Cerebellar cortex (tissue), 1 donor: ENCODE measurements at places on chromosomes 16 and 17.
A peak's percentile ranks its signal among the peaks of the same experiment; 100 is the strongest.

GRCh38 chr17:9237053-9237410 lies 215.7 kb downstream of the NTN1 start:
- no peak for DNase-seq

- DNase-seq, result no peak
Measured at GRCh38 chr16:15446901-15447300, 12.5 kb downstream of the BMERB1 start.

GRCh38 chr16:25124503-25124902 lies 13.0 kb downstream of the LCMT1 start:
- no peak for DNase-seq

DNA sequence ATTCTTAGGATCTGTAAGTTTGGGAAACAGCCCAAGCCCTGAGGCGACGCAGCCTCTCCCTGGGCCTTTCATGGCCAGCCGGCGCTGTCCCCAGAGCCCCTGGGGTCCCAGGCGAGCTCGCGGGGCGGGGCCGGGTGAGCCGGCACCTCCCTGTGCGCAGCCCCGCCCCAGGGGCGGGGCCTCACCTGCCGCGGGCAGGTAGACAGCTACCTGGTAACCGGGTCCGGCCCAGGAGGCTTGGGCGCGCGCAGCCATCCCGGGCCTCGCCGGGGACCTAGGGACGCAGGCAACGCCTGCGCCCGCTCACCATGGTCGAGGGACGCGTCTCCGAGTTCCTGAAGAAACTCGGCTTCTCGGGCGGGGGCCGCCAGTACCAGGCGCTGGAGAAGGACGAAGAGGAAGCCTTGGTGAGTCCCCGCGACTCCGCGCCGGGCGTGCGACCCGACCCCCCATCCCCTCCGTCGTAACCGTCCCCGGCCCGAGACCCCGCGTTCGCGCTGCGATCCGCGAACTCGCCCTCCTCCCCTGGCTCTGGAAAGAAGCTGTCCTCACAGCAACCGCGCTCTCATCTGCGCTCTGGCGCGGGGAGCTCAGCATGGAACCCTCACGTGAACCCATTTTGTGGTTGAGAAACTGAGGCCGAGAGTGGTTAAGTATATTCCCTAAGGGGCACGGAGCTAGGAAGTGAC lies at the start of gene ATP2C2:
ATP2C2 (plus strand) TSS at position 231 of the 689 bp plus-strand sequence; CDS start at position 309, 78 bp downstream.
- no peak for DNase-seq

DNA sequence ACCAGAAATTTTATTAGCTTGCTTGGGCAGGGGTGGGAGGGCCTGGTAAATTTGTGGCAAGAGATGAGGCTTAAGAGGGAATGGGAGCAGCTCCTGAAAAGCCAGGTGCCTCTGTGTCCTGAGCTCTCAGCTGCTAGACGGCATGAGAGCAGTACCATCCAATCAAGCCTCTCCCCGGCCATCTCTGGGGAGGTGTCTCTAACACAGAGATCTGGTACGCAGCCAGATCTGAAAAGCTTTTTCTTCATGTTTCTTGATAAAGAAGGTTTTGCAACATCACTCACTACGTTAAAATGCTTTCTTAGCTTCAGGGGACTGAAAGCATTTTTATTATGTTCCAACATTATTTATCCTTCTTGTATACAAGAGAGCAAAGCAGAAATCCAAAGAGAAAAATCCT lies 488.2 kb downstream of the RBFOX1 start:
- DNase-seq, result no peak

GRCh38 chr17:75552425-75553294 lies 27.2 kb downstream of the LLGL2 start:
- peak; percentile 22 for DNase-seq

- no peak for DNase-seq
Measured at GRCh38 chr16:2848933-2849725, 8.8 kb downstream of the PRSS22 start.

- no peak for DNase-seq
Measured at GRCh38 chr17:9677896-9678295, 32.6 kb downstream of the USP43 start.

- DNase-seq, result no peak
Measured at GRCh38 chr17:44927696-44928095, 12.4 kb upstream of the GFAP start.

DNA sequence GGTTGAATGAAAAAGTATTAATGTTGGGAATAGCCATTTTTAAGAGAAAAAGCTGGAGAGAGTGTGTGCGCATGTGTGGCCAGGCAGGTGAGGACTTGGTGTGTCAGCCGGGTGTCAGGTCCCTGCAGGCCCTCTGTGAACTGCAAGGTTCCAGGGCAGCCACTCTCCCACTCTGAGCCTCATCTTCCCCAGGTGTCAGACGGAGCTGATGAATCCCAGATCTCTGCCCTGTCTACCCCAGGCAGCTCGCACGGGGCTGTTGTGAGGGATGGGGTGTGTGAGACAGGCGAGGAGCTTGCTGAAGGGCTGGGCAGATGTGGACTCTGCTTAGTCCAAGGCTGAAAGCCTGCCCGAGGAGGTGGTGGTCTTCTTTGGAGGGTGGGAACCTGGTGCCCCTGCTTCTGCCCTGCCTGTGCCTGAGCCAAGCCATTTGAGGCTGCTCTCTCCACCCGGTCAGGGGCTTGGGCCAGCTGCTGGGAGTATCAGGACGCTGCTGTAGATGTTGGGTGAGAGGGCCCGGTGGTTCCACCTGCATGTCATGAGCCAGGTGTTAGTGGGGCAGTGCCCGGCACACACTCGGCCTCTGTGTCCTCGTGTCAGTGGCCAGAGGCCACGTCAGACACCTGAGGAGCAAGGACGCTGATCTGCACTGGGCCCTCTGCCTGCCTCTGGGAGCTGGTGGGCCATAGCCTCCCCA lies 122.4 kb downstream of the RAB11FIP4 start:
- no peak for DNase-seq

GRCh38 chr16:27801289-27801945 lies 251.5 kb downstream of the KATNIP start:
- no peak for DNase-seq

- no peak for DNase-seq
Measured at GRCh38 chr16:4639899-4640509, 15.4 kb downstream of the MGRN1 start.

DNA sequence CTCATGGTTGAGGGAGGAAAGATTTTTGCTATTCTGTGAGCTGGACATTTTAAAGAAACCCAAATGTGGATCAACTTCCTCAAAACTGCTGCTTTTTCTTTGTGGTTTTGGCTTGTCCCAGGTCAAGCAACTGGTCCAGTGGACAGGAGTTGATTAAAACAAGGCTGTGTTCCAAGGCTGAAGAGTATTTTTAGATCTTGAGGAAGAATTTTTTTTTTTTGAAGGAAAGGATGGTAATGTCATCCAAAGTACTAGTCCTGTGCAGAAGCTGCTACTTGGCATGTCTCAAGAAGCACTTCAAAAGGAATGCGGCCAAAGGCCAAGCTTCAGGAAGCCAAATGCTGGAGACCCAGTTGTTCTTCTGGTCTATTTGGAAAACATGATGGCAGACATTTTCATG lies 8.0 kb upstream of the MYH2 start:
- no peak for DNase-seq

- no peak for DNase-seq
Measured at GRCh38 chr16:88605186-88606147, 32.9 kb upstream of the IL17C start.

DNA sequence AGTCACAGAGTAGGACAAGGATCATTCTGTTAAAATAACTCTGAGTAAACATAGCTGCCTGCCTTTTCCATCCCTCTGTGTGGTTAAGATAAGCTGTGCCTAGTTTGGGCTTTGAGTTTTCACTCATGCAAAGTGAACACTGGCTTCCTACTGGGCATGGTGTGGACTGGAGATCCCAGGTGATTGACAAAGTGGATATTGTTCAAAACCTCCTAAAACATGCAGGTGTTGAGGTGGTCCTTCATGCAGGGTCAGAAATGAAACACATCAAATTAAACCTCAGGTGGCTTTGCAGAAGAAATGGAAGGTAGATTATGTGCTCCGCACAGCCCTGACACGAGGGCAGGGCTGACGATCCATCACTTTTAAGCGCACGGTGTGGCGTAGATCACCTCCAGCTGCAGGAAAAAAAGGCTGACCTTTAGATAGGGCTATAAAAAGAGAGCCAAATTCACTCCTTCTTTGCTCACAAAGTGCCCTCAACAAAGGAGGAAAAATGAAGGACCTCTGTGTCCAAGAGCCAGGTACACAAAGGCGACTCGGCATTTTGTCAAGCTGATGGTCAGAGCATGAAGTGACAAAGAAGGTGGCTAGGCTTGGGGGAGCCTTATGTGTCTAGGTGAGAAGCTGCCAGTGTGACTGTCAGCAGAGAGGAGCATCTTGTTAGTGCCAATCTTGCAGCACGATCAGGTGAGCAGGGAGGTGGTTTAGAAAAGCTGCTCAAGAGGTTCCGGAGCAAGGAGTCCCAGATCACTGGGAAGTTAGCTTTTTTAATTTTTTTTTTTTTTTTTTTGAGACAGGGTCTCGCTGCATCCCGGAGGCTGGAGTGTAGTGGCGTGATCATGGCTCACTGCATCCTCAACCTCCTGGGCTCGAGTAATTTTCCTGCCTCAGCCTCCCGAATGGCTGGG lies 19.9 kb upstream of the ITPRIPL2 start:
- DNase-seq, result no peak

DNA sequence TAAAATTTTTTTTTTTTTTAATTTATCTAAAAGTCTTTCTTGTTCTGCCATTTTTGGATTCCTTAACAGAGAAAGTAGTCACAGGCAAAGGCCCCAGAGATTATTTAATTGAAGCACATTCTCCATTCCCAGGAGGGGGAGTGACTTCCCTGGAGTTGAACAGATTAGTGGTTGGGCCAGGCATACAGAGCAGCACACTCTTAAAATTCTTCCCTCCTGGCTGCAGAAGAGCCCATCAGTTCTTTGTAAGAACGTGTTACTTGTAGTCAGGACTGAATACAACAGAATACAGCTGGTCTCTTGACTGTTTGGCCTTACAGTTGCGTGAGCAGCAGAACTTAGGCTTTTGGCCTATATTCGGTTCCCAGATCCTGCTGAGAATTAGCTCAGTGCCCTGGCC lies 1.8 kb downstream of the ALKBH5 start:
- DNase-seq, result no peak

DNA sequence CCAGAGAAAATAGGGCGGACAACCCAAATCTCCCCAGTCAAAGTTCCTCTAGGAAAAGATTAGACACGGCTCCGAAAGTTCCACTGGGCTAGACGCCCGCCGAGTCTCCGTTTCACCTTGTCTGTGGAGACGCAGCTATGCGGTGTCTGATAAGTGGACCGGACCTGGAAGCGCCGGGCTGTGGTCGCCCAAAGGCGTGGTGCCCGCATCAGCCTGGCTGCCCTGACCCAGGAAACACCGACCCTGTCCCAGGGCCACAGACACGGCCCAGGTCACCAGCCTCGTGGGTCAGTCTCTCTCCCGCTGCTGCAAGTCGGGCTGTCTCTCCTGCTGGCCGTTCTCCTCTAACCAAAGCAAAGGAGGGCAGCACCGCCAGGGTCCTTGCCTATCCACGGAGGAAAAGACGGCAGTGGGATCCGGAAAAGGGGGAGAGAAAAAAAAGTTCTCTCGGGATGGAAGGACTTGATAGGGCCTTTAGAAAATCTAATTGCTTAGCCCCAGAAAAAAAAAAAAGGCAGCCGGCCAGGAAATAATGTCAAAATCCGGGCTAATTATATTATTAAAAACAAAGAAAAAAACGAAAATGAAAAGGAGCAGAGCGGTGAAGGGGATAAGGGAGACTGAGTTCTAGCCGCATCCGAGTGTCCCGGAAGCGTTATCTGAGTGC lies 13.9 kb upstream of the FOXF1 start:
- DNase-seq, result no peak

- DNase-seq, result no peak
Measured at GRCh38 chr17:75902406-75902805, 2.3 kb downstream of the MRPL38 start.

DNA sequence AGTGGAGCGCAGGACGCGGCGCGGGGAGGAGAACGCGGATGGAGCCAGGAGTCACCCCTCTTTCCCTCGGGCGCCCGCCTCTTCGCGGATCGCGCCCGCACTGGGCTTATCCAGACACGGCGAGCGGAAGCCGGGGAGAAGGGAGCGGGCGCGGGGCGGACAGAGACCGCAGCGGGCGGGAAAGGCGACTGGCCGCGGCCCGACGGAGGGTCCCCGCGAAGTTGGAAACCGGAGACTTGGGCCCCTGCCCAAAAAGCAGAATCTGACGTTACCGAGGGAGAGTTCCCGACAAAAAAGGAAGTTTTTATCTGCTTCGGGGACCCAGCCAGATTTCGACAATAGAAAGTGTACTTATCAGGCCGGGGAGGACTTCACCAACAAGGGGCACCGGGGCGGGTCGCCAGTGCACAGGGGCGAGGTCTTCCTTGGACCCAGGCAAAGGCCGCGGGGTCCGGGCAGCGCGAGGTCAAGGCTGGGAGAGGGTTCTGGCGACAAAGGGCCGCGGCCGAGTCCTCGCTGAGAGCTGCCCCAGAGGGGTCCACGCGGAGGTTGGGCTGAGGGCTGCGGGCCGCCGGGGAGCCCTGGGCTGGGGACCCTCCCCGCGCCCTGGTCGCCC lies 519 bp downstream of the ST6GALNAC2 start:
- no peak for DNase-seq

DNA sequence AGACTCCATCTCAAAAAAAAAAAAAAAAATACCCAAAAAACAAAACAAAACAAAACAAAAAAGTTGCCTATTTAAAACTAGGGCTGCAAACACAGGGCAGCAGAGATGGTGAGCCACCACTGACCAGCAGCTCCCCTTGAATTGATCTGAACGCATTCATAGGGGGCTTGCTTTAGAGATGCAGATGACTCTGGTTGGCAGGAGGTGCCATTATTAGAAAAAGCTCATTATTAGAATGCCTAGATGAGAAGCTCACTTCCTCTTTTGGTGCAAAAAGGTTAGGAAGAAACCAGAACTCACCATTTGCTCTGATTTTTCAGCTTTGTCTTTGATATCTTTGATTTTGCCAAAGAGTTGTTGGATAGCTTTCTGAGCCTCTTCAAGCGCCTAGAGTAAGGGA lies 53.1 kb downstream of the VPS53 start:
- no peak for DNase-seq

DNA sequence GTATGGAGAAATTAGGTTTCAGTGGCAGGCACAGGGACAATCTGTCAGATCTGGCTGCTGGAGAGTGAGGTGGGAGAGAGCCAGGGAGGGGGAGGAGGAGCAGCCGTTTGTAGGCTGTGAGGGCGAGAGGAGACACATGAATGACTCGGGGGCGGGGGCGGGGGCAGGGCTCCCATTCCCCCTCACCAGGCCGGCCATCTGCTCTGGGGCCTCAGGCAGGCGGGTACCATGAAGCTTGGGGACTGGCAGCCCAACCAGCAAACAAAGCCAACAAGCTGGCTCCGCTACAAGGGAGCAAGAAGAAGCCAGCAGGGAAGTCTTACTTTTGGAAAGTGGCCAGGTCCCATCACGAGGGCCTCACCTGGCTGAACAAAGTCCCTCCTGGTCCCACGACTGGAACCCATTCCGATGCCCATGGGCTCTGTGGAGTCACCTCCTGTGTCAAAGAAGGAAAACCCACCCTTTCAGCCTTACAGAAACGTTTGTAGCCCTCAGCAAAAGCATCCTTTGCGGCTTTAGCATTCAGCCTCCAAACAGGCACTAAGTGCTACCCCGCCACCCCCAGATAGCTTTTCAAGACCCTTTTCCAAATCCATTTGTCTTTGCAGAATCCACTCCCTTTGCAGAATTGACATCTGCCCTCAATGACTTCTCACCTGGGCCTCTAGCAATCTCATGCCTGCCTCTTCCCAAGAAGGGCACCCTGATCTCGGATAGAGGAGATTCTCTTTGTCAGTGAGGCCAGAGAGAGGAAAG lies 9.2 kb upstream of the SSTR2 start:
- DNase-seq, result peak; percentile 97
